ENCODE measurements at places on chromosomes 16 and 17.
A peak's percentile ranks its signal among the peaks of the same experiment; 100 is the strongest.

DNA sequence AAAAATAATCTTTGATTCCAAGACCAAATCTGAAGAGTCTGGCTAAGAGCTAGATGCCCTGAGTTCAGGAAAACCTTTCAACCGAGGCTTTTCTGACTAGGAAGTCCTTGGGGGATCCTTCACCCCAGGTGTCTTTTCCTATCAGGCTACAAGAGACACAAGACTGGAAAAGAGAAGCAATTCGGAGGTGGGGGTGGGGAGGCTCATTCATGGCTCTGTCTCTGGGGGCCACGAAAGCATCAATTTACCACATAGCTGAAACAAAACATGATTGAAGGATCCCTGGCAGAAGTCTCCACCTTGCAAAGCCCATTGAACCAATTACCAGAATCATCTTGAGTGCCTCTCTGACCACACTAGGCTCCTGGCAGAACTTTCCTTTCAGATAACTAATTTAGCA lies 239.8 kb upstream of the SALL1 start:
- no peak for DNase-seq

GRCh38 chr16:10579965-10580882 lies at the start of gene EMP2:
Gene EMP2, minus strand, starts transcription at chr16:10580598. Its CDS starts 32,981 bp downstream, at chr16:10547617.
- DNase-seq, result no peak

DNA sequence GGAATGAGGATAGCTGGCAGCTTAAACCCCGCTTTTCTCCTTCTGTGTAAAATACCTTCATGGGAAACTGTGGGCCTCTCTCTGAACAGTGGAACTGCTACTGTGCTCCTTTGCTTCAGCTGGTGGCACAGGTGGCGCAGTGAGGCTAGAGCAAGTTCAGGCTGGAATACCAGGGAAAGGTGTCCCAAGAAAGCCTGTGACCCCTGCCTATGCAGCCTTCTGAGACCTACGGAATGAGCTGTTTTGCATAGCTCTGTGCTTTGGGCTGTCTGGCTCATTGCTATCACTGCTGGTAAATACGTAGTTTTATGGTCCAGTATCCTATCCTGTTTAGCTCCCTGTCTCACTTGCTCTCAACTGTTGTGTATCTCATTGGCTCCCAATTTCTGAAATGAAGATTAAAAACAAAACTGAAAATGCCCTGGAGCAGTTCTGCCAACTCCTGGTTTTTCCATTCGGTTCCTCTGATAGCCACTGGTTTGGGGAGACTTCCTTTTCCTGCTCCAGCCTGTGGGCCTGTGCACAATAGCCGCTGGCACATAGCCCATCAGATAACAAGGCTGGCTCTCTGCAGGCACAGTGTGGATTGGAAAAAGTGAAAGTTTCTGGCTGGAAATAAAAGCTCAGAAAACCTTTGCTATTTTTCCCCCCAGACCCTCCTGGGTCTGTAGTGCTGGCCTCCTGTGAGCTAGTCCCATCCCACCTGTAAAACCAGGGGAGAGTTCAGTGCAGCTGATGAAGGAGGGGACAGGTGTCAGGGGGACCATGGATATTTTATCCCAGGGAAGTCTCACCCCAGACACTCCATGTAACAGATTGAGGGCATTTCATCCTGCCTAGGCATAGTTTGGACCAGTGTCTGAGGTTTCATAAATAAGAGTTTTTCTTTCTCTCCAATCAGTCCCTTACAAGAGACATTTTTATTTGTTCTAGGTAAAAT lies 24.0 kb downstream of the LIMD2 start:
- no peak for DNase-seq

DNA sequence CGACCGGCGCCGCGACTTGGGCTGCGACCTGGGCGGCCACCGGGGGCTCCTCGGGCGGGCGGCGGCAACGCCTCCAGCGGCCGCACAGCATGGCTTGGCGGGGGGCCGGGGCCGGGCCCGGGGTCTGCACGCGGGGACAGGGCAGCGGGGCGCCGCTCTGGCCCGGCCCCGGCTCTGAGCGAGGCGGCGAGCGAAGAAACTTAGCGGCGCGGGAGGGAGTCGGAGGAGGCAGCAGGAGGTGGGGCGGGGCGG lies at the start of gene PLCD3:
Gene PLCD3, minus strand, starts transcription at position 196 of the 252 bp plus-strand sequence. Its CDS starts 105 bp downstream, at position 91.
- DNase-seq, result no peak

DNA sequence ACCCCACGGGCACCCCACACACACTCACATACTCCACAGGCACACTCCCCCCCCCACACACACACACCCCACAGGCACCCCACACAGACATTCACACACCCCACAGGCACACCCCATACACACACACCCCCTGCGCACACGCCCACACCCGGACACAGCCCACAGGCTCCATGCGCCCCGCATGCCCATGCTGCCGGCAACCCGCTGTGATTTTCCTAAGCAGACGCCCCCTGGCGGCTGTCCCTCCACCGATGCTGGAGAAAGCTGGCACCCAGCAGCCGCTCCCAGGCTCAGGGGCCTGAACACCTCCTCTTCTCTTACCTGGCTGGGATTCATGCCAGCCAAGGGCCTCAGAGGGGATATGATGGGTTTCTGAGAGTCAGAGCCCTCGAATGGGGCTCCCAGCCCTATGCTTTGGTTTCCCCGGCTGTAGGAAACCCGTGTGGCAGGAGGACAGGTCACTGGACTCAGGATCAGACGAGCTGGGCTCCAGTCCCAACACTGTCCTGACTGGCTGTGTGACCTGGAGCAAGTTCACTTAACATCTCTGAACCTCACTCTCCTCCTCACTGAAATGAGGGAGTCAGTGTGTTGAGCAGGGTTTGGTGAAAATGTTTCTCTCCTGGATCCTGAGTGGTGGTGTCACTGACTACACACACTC lies 19.6 kb upstream of the TNFRSF13B start:
- peak; percentile 84 for DNase-seq

DNA sequence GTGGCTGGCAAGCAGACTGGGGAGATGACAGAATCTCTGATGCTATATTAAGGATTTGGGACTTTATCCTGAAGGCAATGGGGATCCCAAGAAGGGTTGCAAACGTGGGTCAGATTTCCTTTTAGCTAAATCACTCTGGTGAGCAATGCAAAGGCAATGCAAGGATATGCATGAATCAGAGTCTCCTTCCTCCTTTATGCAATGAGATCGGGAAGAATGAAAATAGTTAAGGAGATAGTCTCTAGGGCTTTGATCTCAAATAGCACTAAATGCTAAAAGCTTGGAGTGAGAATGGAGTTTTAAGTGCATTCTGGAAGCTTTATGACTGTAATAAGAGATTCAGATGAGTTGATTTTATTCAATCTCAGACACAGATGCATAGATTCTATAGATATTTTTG lies 27.2 kb upstream of the SHISA9 start:
- DNase-seq, result no peak

DNA sequence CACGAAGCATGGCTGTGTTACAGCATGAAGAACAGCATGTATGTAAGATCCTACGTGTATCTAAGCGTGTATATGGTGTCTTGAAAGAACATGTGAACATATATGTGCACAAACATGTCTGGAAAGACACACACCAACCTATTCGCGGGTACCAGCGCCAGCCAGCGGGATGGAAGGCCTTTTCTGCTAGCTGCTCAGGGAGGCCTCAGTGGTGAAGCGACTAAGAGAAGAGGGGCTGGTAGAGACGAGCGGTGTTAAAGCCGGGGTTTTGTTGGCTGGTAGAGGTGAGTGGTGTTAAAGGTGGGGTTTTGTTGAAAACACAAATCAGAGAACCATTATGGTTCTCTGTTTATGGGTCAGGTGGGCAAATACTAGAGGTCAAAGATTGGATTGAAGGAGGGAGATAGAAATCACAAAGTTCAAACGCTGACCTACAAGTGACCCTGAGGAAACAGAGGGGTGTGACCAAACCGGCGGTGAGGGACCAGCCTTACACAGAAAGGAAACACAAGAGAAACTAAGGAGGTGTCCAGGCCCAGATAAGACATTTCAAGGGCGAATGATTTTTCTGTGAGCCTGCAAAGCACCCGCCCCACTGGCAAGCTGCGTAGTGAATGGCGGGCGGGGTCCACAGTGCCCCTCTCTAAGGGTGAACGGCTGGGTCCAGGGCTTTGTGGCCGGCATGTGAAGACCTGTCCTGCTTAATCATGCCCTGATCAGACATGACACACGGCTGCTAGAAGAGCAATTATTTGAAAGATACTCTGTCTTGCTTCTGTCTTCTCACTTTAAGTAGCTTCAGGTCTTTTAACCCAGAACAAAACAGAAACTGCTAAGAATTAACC lies 8.1 kb downstream of the ZCCHC14 start:
- DNase-seq, result no peak

- DNase-seq, result no peak
These were observed 3.3 kb upstream of the NR1D1 start for GRCh38 chr17:40103688-40104087.

GRCh38 chr17:83152227-83152744 lies 72.9 kb downstream of the METRNL start:
- DNase-seq, result no peak

GRCh38 chr16:14462811-14463210 lies 167.2 kb downstream of the PARN start:
- no peak for DNase-seq

- no peak for DNase-seq
These were observed 3.7 kb upstream of the DPEP2 start for GRCh38 chr16:68003031-68003430.

DNA sequence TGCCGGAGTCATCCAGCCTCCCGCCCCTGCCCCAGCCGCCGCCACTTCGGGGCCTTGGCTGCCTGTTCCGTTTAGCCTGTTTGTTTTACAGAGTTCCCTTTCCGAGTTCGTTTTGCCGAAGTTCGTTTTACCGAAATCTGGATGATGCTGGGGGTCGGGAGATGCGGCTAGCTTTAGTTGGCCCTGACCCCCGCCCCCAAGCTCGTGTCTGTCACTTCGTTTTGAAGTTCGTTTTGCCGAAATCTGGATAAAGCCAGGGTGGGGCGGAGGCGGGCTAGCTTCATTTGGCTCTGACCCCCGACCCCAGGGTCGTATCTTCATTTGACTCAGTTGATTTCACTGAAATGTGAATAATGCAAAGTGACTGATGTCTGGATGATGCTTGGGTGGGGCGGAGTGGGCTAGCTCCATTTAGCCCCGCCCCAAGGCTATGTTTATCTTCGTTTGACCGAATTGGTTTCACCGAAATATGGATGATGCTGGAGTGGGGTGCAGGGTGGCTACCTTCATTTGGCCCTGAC lies 591 bp downstream of the PSMD7 start:
- peak; percentile 64 for DNase-seq

GRCh38 chr16:82824408-82824807 lies 197.6 kb downstream of the CDH13 start:
- no peak for DNase-seq

GRCh38 chr16:69942627-69943170 lies 8.4 kb upstream of the CLEC18A start:
- DNase-seq, result peak; percentile 32

GRCh38 chr17:27477050-27477888 lies 21.0 kb downstream of the KSR1 start:
- no peak for DNase-seq

DNA sequence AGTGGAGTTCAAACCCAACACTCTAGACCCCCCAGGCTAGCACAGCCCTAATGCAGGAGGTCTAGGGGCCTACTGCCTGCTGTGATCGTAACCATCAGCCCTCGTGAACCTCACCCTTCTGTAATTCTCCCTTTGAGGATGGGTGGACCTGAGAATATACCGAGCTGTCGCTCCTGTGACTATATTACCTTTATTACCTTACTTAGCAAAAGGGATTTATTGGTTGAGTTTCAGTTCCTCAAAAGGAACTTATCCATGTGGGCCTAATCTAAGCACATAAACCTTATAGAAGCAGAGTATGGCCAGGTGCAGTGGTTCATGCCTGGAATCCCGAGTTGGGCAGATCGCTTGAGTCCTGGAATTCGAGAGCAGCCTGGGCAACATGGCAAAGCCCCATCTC lies 19.2 kb upstream of the EMP2 start:
- DNase-seq, result no peak

DNA sequence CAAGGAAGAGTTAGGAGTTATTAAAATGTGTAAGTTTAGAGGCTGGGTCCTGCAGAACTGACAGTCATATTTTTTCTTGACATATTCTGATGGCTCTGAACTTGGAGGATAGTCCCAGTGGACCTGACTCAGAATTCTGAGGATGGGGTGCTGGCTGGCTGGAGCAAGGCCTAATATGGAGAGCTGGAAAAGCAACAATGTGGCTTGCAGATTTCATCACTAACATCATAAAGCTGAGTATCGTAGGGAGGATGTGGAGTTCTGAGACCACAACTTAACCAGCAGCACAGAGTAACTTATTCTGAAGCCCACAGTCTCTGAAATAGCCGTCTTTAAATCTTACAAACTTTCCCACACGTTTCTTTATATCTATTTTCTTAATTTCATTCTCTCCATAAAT lies 2.3 kb downstream of the KRTAP1-5 start:
- DNase-seq, result no peak

GRCh38 chr16:74607310-74607961 lies 522 bp upstream of the GLG1 start:
- DNase-seq, result no peak

DNA sequence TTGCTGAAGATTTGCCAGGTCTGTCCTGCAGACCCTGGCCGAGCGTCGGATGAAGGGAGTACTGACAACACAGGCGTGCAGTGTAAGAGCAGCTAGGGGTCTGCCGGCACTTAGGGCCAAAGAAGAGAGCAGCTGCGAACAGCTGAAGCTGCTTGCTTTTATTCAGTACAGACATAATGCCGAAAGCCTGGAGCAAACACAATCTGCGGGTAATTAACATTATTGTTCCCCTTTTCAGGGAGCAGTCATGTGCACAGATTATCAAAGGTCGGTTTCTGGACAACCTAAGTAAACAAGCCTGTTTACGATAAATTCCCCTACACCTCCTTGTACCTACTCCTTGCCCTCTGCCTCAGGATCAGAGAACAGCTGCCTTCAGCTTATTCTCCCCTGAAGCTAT lies 12.0 kb upstream of the KRT23 start:
- no peak for DNase-seq

DNA sequence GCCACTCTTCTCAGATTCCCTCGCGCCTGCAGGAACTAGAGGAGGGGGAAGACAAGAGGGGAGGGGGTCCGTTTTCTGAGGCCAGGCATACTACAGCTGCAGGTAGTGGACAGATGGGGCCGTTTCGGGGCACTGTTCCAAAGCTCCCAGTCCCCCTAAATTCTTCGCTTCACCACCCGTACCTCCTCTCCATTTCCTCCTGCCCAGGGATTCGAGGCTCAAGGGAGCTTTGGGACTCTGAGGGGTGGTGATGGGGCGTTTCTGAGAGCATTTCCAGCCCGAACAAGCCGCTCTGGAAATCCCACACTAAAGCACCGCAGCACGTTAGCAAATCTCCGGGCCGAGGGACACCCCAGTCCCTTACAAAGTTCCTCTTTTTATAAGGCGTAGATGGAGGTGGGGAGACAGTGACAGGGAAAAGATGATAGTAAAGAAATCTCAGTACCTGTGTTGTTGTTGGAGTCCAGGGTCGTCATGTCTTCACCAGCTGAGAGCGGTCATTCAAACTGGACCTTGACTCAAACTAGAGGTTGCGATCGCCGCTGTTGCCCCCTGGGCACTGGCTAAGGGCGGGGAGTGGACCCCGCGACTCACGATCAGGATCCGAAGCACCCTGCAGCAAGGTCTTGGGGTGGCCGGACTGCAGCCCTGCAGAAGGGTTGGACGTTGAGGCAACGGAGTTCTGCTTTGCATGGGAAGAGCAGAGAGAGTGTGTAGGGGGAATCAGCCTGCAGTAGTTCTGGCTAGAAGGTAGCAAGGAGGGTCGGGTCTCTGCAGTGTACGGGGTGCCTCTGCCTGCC lies 570 bp downstream of the NR1D1 start:
- DNase-seq, result no peak

GRCh38 chr16:87202346-87202745 lies 114.8 kb downstream of the C16orf95 start:
- no peak for DNase-seq

Measured in activated CD8-positive, alpha-beta memory T cell treated with anti-CD3 and anti-CD28 coated beads, Interleukin-2, amount 10 ng/mL, durations not matched to agents 7 days and 5 days (primary cell).